ENCODE measurements at places on chromosomes 13 and 19.

DNA sequence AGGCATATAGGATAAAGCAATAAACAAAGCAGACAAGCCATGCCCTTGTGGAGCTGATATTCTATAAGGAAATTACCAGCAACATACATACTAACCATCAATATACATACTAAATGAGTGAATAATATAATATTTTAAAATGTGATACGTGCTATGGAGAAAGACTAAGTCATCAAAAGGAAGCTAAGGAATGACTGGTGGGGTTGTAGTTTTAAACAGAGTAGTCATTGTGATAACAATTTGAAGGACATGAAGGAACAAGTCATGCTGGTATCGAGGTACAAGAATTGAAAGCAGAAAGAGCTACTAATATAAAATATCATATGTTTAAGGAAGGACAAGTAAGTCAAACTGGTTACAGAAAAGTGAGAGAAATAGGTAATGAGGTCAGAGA, 894.9 kb upstream of the PCDH9 start:
- no peak for DNase-seq

DNA sequence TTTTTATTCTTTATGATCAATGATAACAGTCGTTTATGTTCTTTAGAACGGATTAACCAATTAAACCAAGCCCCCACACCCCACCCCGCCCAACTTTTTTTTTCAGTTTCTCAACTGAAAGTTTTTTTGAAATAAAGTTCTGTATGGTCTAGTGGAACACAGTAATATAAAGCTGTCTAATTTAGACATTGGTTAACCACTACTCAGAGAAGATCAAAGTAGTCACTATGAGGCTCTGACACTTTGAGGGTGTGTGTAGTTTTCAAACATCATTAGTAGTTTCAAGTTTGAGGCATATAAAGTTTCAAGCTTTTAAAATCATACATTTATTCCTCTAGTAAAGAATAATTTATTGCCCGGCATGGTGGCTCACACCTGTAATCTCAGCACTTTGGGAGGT, 413.2 kb downstream of the EFNB2 start:
- DNase-seq = no peak

GRCh38 chr13:52882785-52883184, 34.3 kb upstream of the PCDH8 start:
- DNase-seq = no peak

DNA sequence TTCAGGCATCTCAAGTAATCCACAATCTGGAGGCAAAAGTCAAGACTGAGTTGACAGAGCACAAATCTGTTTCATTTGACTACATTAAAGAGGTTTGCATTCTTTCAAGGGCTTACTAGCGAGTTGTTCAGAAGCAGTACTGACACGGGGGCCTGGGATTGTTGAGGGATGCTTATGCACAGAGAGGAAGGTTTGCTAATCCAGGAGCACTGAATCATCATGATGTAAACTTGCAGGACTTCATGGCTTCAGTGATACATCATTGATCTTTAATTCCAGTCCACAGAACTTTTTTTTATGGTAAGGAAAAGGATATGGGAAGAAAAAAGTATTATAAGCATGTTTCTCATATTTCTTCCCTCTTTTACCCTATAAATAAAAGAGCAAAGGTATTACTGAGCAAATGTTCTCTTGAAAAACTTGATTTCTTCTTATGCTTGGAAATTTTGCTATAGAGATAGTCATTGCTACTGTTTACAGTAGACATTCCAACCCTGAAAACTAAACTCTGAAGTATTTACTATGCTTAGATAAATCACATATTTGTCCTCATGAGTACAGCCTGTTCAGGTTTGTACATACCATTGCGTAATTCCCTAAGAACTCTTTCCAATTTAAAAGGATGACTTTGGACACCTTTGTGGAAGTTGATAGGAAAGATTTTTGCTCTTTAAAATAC, 65.8 kb upstream of the KPNA3 start:
- no peak for DNase-seq

DNA sequence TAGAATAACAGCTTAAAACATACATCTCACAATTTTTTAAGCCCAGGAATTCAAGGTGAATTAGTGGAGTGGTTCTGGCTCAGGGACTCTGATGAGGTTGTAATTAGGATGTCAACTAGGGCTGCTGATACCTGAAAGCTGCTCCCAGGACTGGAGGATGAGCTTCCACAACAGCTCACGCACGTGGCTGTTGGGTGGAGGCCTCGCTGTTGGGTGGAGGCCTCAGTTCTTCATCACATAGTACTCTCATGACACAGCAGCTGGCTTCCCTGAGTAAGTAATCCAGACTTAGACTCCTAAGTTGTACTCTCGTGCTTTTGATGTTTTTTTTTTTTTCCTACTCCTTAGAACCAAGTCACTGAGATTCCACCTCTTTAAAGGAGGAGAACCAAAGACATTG, 577.1 kb upstream of the PRR20A start:
- DNase-seq = no peak

DNA sequence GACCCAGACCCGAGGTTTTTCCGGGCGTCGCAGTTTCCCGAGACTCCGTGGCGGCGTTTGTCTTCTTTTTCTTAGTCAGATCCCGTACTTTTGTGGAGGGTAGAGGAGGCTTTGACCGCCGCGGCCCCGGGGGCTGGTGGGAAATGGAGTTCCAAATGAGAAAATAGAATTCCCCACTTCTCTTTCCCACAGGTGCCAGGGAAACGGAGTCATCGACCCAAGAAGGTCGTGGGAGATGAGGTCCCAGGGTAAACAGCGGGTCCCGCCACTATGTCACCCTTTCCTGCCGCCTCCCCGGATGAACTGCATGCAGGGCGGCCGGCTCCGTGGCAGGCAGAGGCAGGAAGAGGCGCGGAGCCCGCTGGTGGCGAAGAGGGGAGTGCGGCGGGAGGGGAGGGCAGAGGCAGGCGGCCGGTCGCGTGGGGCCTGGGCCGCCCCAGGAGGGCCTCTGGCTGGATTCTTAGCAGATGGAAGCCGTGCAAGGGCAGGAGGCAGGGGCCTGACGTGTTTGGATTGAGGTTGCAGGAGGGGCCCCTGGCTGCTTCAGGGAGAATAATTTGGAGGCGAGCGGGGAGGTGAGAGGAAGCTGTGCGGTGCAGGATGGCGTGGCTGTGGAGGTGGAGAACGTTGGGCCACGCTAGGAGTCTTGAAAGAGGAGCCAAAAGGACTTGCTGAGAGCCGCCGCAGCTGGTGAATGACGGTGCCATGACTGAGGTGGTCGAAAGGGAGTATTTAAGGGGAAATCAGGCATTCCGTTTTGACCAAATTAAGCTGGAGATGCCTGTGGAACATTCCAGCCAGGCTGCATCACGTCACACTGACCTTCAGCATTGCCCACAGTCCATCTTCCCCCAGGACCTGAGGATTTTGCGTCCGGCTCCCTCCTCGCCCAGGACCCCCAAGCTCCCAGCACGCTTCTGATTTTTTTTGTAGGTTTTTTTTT, 11.7 kb downstream of the CYTH2 start:
- no peak for DNase-seq

DNA sequence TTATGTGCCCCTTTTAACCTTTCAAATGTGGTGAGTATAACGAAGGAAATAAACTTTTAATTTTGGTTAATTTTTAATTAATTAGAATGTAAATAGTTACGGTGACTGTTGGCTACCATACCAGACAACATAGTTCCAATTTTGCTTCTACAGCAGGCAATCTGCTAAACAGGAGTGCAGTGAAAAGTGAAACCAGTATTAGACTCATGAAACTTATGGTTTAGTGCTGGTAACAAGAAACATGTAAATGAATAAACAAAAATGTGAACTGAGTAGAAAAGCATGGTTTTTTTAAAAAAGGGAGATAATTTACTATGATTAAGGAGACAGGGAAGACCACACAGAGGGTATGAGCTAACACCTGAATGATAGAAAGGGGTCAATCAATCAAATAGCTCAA, 478.4 kb downstream of the PCDH9 start:
- DNase-seq = no peak

- no peak for DNase-seq
These were observed 6.9 kb downstream of the DCLK1 start for GRCh38 chr13:36124236-36124822.

DNA sequence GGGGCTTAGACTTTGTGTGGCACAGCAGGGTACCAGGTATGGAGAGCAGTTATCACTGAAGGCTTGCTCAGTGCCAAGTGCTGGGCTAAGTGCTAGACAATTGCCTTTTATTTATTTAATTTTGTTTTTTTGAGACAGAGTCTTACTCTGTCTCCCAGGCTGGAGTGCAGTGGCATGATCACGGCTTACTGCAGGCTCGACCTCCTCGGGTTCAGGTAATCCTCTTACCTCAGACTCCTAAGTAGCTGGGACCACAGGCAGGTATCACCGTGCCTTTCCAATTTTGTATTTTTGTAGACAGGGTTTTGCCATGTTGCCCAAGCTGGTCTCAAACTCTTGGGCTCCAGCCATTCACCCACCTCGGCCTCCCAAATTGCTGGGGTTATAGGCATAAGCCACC, 256.9 kb downstream of the ZNF536 start:
- DNase-seq = no peak

DNA sequence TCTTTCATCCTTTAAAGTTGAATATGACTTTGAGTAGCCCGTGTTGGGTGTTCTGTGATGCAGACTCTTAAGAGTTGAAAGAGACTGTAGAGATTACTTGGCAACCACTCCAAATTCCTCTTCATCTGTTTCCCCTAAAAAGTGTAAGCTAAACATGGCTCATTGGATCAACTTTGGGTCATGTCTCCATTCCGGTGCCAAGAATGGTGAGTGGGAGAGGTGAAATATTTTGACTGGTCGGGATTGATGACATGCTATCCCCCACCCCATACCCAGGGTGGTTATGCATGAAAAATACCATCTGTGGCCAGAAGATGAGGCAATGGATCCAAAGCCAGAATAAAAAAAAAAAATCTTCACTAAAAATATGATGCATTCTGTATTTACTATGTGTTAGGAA, 281.3 kb upstream of the SOX21 start:
- DNase-seq = no peak

- DNase-seq = no peak
These were observed 846 bp downstream of the ZNF790 start for GRCh38 chr19:36837176-36837905.
